ENCODE measurements at places on chromosomes 16 and 17.

GRCh38 chr17:82050152-82050760 lies 1.4 kb downstream of the RFNG start:
- no peak for DNase-seq

GRCh38 chr17:28938552-28938951 lies 12.8 kb downstream of the PHF12 start:
- DNase-seq: no peak

GRCh38 chr17:63335831-63336230 lies 110.3 kb downstream of the CYB561 start:
- no peak for DNase-seq

DNA sequence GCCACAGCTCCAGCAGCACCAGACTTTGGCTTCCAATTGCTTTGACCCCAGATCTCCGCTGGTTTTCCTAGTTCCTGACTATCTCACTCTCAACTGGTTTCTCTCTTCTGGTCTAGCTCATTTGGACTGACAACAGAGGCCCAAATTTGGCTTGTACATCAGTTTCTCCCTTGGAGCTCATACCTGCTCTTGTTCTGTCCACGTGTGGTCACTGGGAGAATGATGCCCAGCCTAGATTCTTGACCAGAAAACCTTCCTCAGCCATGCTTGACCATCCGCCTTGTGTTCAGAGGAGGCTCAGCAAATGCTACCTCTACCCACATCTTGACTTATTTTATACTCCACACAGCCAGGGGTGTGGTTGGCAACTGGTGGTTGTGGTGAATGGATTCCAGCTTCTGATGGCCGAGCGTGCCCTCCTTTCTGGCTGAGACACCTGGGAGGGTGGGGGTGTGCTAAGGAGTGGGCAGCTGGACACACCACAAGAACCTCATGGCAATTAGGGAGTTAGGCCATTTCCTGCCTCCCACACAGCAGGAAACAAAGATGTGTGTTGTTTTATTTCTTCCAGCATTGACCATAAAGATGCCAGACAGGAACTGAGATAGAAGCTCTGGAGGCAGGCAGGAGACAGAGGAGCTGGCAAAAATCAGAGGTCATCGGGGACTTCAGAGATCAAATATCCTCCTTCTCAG lies 93.8 kb upstream of the FAM20A start:
- DNase-seq: no peak

DNA sequence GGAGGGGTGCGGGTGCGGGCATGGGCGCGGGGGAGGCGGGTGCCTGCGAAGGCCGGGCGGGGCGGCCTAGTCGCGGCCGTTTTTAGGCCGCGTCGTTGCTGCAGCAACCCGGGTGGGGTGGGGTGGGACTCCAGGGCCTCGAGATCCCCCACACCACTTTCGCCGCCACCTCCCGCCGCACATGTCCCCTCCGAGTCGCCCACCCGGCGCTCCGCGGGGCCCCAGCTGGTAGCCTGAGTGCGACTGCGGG lies 11.3 kb downstream of the TBX2 start:
- no peak for DNase-seq

DNA sequence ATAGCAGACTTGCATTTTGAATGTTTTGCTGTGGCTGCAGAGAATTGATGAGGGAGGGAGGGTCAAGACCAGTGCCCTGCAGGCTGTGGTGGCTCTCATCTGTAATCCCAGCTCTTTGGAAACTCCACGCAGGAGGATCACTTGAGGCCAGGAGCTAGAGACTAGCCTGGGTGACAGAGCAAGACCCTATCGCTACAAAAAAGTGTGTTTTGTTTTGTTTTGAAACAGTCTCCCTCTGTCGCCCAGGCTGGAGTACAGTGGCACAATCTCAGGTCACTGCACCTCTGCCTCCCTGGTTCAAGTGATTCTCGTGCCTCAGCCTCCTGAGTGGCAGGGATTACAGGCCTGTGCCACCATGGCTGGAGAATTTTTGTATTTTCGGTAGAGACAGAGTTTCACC lies 1.9 kb upstream of the UBE2G1 start:
- DNase-seq: no peak

GRCh38 chr16:57510016-57510871 lies 24.0 kb upstream of the DOK4 start:
- DNase-seq: no peak

- DNase-seq: no peak
Measured at GRCh38 chr17:36931096-36931696, 6.1 kb upstream of the LHX1 start.

DNA sequence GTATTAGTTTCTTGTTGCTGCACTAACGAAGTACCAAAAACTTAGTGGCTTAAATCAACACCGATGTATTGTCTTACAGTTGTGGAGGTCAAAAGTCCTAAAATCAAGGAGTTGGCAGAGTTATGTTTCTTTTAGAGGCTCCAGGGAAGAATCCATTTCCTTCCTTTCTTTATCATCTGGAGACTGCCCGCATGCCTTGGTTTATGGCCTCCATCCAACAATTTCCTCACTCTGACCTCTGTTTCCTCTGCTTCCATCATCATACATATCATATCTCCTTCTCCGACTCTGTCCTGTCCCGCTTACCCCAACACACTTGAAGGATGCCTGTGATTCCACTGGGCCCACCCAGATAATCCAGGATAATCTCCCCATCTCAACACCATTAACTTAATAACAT lies 627.8 kb downstream of the KCNJ2 start:
- DNase-seq: no peak

GRCh38 chr17:48546924-48547807 lies 2.3 kb upstream of the HOXB2 start:
- DNase-seq: peak; percentile 80

DNA sequence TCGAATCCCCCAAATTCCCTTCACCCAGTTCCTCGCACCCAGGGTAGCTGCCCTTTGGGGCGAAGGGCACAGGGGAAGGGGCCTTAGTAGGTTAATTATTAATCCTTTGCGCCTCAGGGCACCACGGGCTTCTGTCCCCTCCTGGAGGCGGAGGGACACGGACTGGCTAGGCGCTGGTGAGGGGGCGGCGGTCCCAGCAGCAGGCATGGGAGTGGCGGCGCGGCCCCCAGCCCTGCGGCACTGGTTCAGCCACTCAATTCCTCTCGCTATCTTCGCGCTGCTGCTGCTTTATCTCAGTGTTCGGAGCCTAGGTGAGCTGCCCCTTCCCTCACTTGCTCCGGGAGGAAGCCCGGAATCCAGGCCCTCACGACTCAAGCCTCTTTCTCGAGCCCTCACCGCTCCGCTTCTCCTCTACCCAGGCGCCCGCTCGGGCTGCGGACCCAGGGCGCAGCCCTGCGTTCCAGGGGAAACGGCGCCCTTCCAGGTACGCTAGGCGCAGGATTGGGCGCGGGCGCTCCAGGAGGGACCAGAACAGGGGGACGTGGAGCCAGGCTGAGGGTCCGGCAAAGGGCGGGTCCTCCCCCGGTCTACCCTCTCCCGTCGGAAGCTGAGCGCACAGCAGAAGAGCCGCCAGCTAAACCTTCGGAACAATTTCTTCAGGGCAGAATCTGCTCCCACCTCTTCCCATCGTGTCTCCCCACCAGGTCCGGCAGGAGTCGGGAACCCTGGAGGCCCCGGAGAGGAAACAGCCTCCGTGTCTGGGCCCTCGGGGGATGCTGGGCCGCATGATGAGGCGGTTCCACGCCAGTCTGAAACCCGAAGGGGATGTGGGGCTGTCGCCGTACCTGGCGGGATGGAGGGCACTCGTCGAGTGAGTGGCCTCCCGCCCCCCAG lies at the start of gene GLTPD2:
Gene GLTPD2 (plus strand): TSS at position 158 of the 894 bp plus-strand sequence. CDS start 48 bp downstream, at position 206.
- DNase-seq: no peak

- no peak for DNase-seq
Measured at GRCh38 chr16:85430523-85431421, 182.3 kb upstream of the GSE1 start.

- peak; percentile 89 for DNase-seq
Measured at GRCh38 chr17:37710344-37710886, 34.4 kb downstream of the HNF1B start.

DNA sequence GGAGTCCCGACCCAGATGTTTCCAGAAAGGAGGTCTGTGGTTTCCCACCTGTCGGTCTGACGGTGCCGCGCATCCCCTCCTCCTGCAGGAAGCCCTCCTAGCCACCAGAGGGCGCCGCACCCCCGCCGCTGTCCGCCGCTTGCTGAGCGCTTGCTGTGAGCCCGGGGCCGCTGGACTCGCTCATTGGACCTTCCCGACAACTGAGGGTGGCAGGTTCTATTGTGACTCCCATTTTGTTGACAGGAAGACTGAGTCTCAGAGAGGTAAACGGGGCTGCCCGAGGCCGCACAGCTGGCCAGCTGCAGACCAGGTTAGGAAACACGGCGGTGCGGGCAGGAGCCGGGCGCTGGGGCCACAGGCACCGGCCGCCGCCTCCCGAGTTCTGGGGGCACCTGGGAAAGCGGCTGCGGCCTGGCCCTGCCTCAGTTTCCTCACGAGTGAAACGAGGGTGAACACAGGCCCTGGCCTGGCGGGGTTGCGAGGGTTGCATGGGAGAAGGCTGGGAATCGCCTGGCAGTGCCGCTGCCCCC lies 191.1 kb upstream of the CIBAR2 start:
- no peak for DNase-seq

DNA sequence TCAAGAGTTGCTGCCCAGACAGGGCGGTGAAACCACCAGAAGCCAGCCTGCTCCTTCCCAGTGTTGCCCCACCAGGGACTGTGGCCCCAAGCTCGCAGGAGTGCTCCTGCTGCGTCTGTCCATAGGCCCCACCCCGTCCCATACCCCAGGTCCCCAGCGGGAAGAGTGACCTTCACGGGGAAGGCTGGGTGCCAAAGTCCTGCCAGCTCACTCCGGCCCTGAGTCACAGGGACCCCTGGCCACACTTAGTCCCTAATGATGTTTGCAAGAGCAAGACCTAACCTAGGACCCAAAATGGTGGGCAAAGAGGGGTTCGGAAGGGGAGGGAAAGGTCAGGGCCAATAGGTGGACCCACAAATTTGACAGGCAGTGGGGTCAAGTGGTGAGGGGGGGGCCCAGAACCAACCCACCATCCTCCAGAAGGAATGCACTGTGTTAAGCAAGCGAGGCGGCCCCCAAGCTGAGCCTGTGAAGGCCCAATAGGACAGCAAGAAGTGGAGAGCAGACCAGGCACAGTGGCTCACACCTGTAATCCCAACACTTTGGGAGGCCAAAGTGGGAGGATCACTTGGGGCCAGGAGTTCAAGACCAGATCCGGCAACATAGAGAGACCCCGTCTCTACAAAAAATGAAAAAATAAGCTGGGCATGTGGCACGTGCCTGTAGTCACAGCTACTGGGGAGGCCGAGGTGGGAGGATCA lies 3.3 kb downstream of the DOK4 start:
- no peak for DNase-seq

- no peak for DNase-seq
Measured at GRCh38 chr17:13031718-13032350, 14.0 kb upstream of the ELAC2 start.

GRCh38 chr16:1165511-1165910 lies 12.6 kb downstream of the CACNA1H start:
- DNase-seq: no peak

DNA sequence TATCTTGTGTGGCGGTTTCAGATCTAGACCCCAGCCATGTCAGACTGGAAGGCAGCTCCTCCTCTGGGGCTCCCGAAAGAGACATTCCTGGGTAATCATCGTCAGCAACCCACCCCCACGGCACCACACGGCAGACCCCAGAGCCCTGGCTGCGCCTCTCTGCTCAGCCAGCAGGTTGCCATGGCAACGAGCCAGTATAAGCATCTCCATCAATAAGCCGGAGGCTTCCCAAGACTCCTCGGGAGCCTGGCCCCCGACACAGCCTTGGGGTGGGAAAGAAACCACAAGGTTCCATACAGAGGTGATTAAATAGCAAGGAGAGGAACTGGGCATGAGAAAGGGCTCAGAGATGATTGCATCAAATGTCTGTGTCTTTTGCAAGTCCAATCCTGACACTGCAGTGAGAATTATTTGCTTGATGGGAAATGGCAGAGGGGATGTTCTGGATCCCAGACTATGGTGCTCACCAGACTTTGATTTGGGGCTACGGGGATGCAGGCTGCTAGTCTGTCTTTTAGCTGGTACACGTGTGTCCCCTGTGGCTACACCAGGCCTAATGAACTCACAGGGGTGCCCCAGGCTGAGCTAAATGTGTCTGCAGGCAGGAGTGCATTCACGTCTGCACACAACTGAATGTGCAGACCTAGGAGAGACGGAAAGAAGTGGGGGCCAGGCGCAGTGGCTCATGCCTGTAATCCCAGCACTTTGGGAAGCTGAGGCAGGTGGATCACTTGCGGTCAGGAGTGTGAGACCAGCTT lies 320.5 kb upstream of the TNRC6C start:
- DNase-seq: no peak

DNA sequence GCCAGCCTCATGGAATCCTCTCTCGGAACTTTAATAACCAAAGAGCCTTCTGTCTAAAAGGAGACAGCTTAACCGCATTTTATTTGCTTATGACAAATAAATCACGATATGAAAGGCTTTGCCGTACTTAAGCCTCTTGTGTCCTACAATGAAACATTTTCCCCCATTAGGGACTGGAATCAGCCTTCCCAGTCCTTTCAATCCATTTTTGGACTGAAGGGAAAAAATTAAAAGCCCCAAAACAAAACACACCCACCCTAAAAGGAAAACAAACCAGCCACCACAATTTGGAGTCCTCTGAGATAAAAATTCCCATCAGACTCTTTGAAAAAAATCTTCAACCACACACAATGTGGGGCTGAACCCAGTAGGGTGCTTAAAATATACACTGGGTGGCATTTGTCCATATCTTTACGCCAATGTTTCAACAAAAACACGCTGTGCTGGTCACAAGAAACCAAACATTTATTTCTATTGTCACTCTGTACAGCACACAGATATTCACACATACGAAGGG lies 3.0 kb downstream of the HOXB4 start:
- DNase-seq: peak; percentile 49

DNA sequence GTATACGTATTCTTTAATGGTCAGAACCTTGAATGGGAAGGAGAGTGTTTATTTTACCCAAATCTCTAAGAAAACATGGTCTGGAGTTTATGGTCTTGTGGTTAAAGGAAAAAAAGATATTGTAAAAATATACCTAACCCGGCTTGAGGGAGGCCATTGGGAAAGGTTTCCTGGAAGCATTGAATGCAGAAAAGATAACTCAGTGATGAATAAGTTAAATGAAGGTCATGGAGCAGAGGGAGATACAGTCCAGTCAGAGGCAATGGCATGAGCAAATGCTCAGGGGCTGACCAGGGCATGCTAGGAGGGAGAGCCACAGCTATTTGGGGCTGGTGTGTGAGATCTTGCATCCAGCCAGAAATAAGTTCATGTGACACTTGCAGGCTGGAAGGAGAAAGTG lies 430.4 kb upstream of the CDH5 start:
- no peak for DNase-seq

- no peak for DNase-seq
Measured at GRCh38 chr16:81123092-81123852, 27.1 kb upstream of the GCSH start.

- DNase-seq: no peak
Measured at GRCh38 chr16:84976644-84977400, 34.5 kb downstream of the ZDHHC7 start.

- no peak for DNase-seq
Measured at GRCh38 chr16:1089822-1090619, 6.0 kb downstream of the C1QTNF8 start.

DNA sequence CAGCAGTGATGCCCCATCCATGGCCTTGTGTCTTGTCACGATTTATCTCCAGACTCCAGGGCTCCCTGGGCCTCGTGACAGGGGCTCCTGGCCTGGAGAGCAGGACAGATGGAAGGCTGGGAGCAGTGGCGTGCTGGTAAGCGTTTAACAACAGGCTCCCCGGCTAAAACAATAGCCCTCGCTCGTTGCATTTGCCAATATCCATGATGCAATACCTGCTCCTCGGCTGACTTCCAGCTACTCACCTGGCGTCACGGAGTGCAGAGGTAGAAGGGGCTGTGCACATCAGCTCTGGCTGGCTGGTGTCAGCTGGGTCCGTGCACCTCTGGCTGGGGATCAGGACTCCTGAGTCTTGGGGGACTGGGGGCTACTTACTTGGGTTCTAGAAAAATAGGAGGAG lies 1.5 kb upstream of the BICDL2 start:
- DNase-seq: no peak

Data from NCI-H2107 (cell line).